Activated T-helper 1 cell treated with anti-CD3 and anti-CD28 coated beads, Interleukin-2, amount 50 U/mL, for 16 hours (primary cell): ENCODE measurements at places on chromosomes 2 and 18.

GRCh38 chr2:121360566-121361300, 75.7 kb upstream of the TFCP2L1 start:
- DNase-seq = no peak

- no peak for DNase-seq
These were observed 615.1 kb downstream of the IRS1 start for GRCh38 chr2:226184540-226184939.

DNA sequence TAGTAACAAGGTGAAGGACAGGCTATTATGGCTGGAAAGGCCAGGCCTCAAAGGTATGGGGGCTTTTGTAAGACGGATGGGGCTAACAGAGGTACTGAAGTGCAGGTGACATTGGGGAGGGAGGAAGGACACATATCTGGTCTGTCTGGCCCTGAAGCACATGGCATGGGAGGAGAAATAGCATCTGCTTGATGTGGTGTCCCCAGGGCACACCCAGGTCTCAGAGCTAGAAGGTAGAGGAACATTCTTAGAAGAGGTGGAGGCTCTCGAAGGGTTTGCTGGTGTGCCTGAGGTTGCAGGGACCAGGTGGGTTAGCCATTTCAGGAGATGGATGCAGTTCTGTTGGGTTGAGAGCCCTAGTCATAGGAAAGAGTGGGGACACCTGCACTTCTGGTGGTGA, 9.5 kb downstream of the RALB start:
- DNase-seq = no peak

DNA sequence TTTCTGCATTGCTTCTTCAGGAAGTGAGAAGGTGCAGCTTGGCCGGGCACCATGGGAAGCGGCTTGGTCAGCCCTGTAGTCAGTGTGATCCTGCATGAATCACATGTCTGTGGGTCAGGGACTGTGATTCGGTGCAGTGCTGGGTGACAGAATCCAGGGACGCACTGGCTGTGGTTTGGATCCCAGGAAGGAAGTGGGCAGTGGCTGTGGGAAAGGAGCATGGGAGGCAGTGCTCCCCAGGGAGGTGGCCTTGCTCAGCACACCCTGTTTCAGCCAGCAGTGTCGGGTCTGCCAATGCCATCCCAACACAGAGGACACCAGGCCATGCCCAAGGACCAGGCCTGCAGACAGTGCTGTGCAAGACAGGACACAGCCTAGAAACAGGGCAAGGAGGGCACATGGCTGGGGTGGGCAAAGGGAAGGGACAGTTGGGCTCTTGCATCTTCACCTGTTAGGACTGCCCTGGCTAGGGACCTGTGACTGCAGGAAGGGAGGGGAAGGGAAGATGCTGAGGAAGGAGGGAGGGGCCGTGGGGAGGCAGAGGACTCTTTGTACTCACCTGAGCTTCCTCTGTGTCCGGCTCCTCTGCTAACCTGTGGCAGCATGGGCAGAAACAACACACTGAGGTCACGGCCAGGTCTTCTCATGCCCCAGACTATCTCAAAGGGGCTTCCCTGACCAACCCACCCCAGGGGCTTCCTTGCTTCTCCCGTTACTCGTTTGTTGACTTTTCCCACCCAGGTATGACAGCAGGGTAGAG, 37.2 kb upstream of the DNMT3A start:
- DNase-seq = no peak

GRCh38 chr18:13641551-13642439, 84.6 kb downstream of the FAM210A start:
- no peak for DNase-seq

- no peak for DNase-seq
These were observed 271.6 kb upstream of the RND3 start for GRCh38 chr2:150759106-150759505.

DNA sequence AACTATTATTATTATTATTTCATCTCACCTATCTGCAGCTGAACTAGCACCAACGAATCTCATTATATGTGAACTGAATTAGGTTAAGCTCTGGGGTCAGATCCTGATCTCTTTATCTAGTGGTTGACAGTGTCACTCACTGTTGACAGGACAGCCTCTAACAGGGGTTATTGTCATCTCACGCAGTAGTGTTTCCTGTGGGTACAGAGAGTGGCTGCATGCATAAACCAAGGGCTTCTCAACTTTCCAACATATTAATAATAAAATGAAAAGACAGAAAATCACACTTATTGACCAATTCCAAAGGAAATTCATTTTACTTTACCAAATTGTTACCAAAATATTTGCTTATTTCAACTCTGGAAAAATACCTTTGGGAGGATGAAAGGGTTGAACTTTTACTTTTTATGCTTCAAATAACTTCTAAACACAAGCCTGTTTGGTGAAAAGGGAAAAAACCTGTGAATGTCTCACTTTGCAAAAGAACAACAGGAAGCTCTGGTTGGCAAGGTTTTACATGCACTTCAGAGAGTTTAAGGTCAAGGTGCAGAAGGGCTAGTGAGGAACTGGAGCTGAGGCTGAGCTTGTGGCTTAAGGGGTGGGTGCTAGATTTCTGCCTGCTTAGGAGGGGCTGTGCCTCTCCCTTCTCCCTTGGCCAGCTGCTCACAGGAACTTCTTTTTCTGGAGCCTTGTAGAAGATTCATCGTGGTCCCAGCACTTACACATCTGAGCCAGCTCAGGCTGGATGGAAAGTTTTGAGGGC, 72.6 kb downstream of the CTAGE1 start:
- DNase-seq = no peak

- no peak for DNase-seq
These were observed 130.9 kb downstream of the EXOC6B start for GRCh38 chr2:72694715-72695496.

GRCh38 chr2:128638341-128639119, 319.9 kb upstream of the HS6ST1 start:
- no peak for DNase-seq

DNA sequence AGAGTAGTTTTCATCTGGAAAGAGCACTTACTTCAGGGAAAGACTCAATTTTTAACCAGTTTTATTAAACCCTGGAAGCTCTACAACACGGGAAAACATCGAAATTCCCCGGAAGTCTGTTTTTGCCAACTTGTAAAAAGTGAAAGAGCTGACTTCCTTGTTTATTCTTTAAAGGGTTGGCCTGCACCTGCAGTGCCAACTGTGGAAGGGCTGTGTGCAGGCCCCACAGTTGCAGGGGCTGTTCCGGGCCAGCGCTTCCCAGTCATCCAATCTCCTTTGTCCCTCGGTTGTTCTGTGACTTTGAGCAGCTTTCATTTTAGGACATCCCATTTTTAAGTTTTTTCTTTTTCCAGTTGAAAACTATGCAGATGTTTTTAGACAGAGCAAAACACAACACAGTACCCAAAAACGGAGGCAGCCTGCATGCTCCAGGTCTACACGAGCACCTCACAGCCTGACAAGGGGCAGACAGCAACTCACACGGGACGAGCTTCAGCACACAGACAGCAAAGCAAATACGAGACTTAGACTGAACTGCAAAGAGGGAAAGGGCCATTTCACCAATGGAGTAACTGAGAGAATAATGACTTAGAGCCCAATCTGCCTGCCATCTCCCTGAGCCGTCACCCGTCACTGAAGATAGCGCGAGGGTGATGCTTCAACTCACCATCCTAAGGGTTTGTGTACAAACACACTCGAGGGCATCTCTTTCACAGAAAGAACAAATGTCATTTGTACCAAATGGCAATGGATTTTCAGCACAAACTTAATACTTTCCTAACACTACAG, 70.6 kb downstream of the EMILIN2 start:
- DNase-seq = no peak
